ENCODE measurements at places on chromosomes 5 and 9.

DNA sequence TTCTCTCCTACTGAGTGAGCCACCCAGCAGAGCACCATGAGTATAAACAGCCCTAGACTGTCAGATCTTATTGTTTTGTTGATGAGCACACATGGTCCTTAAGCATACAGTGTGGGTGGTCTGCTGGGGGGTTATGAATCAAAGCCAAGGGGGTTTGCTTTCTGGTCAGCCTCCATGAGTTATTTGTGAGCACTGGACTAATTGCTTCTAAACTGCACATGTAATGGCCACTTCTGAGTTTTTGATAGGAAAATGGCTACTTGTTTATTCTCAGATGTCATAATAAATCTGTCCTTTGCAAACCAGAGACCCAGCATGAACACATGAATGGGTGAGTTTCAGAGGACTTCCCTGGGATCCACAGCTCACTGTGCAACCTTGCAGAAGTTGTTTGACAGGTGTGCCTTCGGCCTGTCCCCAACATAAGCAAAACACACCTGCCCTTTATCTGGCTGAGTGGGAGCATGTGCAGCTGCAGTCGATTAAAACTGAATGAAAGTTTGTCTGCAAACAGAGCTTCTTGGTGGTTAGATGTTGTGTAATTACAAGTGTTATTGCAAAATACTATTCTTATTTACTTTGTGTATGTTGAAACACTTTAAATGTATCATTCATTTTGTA lies 35.9 kb downstream of the MAMDC2 start:
- DNase-seq = no peak

DNA sequence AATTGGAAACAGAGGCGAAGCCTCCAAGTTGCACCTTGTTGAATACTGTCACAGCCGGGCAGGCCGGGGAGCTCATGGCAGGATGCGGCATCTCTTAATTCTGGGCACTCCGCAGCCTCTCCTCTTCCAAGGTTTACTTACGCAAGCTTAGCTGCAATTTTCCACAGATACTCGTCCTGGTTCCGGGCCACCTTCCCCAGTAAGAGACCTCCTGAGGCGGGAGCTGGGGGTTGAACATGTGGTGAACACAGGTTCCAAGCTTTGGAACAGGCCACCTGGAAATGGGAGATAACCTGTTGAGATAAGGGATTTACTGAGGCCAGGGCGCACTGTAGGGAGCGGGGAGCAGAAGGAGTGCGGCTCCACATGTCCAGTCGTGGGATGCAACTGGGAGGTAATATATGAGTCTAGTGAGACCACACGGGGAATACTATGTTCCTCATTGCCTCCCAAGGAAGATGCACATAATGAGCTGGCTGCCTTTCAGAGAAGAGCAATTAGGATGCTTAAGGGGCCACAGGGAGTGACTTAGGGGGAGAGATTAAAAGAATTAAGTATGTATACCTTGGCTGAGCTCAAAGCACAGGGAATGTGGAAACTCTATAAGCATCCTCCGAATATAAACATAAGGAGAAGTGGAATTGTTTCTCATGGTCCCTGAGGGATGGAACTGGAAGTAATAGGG lies 335.2 kb downstream of the CWC27 start:
- DNase-seq = no peak

GRCh38 chr5:55694152-55694830 lies 17.8 kb downstream of the SLC38A9 start:
- no peak for DNase-seq

- no peak for DNase-seq
Measured at GRCh38 chr9:20477940-20478620, 144.2 kb downstream of the MLLT3 start.

GRCh38 chr9:92671323-92671722 lies 1.4 kb upstream of the IPPK start:
- DNase-seq = no peak

- no peak for DNase-seq
Measured at GRCh38 chr9:112699230-112699629, 18.7 kb downstream of the INIP start.

- DNase-seq = no peak
Measured at GRCh38 chr9:104279535-104280177, 185.5 kb downstream of the SMC2 start.

DNA sequence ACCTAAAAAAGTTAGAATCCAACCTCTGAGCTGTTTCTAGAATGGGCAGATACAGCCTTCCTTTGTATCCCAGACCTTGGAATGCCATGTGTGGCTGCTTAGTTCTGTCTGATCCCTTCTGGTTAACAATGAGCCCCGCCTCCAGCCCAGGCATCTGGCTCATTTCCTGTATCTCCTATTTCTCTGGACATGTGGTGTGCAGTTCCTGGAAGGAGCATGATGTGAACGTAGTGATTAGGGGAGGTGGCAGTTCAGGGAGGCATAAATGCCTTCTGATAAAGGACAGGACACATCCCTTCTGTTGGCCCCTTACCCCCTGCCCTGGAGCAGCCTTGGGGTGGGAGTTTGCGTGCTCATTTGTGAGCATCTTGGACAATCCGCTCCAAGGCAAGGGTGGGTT lies 243.0 kb downstream of the ZSWIM6 start:
- DNase-seq = no peak

DNA sequence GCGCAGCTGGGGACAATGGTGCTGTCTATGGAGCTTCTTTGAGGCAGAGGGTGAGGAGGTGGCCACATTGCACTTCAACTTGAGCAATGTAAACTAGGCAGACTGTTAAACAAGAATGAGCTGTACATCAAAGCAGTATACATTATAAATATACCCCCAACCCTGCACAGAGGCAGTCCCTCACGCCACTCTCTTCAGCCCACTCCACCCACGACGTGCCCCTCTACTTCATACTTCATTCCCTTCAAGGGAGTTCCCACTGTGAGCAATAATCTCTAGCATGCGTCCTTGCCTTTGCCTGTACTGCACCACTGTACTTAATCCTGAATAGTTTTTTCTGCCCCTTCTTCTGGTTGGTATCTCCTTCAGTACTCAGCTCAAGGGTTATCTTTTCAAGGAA lies 14.4 kb downstream of the TRPM3 start:
- no peak for DNase-seq

DNA sequence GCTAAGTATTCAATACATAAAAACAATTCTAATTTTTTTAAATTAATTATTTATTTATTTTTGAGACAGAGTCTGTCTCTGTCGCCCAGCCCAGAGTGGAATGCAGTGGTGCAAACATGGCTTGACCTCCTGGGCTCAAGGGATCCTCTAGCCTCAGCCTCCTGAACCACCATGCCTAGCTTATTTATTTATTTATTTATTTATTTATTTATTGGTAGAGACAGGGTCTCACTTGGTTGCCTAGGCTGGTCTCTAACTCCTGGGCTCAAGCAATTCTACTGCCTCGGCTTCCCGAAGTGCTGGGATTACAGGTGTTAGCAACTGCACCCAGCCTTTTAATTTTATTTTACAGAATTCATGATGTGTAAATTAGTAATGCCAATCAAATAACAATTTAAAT lies 33.7 kb upstream of the ZFYVE16 start:
- DNase-seq = no peak

DNA sequence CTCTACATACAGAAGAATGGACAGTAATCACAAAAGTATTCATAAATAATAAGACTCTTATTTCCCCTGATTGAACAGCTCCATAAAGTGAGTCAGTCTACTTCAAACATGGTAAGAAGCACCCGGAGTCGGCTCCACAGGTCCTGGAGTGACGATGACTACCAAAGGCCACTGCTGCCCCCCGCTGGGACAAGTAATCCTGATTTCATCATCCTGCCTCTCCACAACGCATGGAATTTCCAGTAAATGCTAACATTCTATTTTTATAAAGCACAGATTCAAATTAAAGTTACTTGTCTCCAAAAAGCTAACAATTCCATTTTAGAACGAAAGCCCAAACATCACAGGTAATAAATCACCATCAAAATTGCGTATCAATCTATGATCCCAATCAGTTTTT lies 16.2 kb downstream of the ATPSCKMT start:
- DNase-seq = no peak

DNA sequence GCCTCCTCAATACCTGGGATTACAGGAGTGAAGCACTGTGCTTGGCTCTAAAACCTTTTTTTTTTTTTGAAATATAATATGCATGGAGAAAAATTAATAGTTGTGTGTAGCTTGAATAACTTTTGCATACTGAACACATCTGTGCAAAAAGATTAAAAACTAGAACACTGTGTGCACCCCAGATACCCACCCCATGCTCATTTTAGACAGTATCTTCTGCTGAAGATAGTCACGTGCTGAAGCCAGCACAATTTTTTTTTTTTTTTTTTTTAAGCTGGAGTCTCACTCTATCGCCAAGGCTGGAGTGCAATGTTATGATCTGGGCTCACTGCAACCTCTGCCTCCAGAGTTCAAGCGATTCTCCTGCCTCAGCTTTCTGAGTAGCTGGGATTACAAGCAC lies 39.9 kb downstream of the C9orf153 start:
- DNase-seq = no peak

DNA sequence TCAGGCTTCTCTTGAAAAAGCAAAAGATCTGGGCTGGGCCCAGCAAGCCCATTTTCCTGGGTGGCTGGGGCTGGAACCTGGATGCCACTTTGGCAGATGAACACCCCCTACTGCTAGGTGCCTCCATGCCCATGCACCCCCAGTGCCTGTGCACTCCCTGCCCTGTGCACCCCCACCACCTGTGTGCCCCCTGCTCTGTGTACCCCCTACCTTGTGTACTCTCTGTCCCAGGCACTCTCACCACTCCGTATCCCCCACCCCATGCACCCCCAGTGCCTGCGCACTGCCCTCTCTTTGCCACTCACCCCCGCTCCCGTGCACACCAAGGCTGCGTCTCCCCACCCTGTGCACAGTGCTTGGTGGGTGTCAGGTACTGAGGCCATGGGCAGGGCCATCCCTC lies 14.2 kb downstream of the UNC5A start:
- no peak for DNase-seq

DNA sequence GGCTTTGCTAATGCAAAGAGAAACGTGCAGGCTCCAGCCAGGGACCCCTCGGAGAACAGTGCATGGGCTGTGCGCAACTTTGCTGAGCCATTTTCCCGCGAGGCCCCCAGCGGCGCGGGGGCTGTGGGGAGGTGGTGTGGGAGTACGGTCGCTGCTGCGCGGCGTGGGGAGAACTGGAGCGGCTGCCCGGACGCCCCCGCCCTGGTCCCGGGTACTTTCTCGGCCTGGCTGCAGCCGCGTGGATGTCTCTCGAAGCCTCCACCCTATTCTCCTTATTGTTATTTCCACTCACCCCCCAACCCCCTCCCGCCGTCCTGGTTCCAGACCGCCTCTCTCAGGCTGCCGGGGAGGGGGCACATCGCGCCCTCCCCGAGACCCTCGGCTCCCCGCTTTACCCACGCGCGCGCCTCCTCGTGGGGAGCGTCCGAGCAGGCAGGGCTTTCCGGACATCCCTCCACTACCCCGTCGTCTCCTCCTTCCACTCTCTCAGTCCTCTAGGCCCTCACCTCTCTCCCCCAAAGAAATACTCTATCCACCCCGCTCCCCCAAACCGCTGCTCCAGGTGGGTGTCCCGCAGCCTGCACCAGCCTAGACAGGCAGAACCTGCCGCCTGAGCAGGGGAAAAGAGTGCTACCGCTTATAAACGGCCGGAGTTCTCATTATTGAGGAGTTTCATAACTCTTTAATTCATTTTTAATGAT lies 68.6 kb upstream of the TBCA start:
- no peak for DNase-seq

GRCh38 chr5:174626369-174626920 lies 97.9 kb upstream of the MSX2 start:
- DNase-seq = no peak

DNA sequence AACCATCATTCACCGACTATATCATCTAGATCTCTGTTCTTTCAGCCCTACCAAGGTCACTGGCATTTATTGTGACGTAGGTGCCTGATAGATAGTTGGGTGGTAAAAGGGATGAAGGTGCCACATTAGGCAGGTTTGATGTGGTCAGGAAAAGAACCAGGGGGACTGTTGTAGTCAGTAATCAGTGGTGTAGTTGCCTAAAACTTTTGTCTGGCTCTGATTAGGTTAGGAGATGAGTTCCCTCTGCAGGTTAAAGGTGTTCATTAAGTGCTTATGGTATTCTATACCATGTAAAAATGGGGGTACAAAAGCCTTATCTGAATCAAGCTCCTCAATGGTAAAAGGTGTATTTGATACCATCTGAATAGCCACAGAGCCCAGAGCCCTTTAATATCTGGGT lies 55.6 kb downstream of the KCNN2 start:
- DNase-seq = no peak

DNA sequence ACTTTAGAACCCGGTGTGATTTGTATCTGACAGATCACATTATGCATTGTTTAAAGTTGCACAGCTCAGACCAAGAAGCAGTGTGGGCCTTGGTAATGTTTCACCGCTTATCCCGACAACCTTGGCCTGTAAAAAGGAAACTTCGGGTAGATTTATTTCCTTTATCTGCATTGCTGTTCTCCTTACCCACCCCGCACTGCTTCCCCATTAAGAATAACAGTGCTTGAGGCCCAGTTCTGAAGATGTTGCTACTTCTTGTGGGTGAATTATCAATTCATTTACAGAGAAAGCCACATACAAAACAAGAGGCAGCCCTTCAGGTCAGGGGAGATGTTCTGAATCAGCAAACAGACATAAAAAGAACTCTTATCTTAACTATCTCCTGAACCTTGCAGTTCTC lies 8.4 kb downstream of the SMARCA2 start:
- no peak for DNase-seq

DNA sequence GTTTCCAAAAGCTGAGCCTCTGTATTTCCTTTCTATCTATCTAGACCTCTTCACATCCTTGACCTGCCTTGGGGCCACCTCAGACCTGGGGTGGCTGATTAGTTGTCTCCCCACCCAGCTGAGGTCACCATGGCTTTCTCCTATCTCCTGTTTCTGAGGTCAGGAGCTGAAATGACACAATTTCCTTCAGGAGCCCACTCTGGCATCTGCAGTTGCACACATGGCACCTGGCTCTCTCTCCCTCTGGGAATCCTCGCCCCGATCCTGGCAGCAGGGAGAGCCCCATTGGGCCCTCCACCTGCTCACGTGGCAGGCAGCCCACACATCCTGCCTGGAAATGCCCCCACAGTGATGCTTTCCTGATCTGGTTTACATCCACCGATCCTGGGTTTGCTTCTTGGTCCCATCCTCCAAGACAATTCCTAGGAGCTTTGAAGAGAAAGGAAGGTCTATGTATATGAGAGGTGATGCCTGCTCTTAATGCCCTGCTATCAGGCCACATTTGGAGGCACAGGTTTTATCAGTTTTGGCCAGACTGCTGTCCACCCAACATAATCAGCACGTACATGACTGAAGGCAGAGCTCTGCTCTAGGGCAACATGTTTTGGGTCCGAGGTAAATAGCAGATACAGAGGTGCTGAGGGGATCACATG lies 53.7 kb downstream of the MARCHF3 start:
- DNase-seq = no peak

DNA sequence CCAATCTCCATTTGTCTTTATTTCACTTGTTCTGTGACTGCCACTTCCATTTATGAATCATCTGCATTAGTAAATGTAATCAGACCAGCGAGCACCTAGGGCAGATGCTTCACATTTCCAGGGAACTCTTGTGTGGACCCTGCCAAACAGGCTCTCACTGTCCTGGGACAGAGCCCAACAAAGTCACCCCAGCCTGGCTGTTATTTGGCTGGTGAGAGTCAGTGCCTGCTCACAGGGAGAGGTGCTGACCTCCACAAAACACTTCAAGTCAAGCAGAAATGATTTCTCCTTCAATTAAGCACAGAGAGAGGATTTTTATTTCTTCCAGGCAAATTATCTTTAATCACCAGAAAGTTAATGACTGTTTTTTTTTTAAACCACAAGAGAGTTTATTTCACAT lies 568.0 kb downstream of the MTRR start:
- DNase-seq = no peak

GRCh38 chr5:5770825-5771224 lies 348.3 kb downstream of the ICE1 start:
- DNase-seq = no peak
